Right renal pelvis (tissue), 4 donors: ENCODE measurements at places on chromosomes 12 and 14. TPM values are rescaled to one million over a fixed set of nuclear protein-coding genes. Genes with fewer than 3 reads are reported as not detected.

DNA sequence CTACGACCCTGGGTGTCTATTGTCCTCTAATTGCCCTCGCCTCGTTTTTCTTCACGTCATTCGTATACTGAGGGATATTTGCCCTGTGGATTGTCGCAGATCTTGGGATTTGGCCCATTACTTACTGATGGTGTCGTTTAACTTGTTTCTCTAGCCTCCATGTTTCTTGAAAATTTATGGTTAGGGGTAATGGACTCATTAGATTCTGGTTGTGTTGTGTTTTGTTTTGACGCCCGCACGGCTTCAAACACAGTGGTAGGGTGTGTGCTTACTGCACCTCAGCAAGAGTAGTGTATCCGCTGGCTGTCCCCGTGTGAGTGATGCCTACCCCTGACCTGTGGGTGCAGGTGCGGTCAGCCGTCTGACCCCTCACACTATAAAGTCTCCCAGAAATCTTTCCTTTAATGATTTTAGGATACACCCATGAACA, 874 bp upstream of the RNU6-8 start:
- DNase-seq: no peak

GRCh38 chr12:6494968-6495367, 1.1 kb downstream of the NCAPD2 start:
- DNase-seq: no peak

DNA sequence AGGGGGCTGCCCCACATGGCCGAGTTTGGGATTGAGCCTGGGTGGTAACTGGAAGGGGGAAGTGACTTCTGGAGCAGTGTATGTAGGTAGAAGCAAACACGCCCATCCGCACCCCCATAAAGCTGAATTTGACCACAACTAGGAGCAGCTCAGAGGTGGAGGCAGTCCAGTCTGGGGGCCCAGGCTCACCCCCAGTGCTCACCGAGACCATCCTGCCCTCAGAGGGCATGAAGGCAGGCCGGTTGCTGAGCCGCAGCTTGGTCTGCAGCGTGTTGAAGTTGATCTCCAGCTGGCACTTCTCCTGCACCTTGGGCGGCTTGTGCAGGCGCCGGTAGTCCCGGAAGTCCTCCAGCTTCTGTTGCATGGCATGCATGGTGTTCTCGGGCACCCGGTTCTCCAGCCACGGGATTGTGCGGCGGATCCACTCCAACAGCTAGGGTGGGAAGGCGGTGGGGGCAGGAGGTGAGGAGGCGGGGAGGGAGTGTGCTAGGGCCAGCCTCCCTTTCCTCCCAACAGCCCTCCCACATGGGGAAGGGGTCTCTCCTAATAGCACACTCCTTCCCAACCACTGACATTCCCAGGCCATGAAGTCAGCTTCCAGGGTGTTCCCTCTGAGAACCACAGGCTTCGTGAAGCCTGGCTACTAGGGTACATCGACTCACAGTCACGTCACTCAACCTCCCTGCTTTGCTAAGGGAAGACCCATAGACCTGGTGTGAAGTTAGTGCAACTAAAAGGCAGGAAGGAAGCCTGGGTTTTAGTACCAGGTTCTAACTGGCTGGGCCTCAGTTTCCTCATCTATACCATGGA, 87.0 kb downstream of the ACTN1 start:
- no peak for DNase-seq

DNA sequence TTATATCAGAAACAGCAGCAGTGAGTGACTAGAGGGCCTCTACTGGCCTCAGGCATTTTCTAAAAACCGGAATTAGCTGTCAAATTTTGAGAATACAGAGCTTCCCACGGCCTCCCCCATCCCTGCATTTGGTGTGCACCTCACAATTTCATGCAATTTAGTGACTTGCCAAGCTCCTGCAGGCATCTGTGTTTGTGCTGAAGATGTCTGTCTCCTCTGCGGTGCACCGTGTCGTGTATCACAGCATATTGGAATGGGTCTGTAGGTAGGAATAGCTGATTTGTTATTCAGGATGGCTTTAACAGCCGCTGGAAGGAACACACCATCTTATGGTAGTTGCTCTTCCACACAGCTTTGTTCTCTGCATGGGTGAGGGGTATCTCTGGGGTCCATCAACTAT, 140.3 kb downstream of the SSPN start:
- no peak for DNase-seq

DNA sequence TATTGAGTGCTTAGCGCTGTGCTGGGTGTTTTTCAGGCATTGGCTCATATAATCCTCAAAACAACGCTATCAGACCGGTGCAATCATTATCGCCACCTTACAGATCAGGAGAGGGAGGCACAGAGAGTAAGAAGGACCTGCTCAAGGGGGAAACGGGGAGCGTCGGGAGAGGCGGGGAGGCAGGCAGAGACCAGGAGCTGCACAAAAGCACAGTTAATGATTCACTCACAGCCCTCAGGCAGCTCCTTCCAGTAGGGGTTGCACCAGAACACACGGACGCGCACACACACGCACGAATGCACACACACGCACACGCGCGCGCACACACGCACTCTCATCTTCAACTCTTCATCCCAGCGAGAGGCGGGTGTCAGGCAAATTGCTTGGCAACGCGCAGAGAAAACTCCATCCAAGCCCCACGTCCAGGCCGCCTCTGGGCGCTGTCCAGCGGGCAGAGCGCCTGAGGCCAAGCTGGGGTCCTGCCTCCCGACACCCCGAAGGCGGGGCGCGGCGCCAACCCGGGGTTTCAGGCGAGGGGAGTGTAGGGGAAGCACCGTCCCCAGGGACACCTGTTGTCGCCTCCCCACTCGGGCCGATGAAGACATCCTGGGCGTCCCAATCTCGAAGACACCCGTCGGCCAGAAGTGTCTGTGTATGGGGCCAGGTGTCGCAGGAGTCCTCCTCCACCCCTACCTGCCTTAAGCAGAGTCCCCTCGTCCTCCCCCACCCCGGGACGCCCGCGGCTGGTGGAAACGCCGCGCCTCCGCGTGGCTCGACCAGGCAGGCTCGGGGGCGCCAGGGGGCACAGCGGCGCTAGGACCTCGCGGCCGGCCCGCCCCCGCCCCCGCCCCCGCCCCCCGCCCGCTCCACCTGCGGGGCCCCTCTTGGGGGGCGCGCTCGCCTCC, 35.5 kb upstream of the STON2 start:
- peak; percentile 52 for DNase-seq

DNA sequence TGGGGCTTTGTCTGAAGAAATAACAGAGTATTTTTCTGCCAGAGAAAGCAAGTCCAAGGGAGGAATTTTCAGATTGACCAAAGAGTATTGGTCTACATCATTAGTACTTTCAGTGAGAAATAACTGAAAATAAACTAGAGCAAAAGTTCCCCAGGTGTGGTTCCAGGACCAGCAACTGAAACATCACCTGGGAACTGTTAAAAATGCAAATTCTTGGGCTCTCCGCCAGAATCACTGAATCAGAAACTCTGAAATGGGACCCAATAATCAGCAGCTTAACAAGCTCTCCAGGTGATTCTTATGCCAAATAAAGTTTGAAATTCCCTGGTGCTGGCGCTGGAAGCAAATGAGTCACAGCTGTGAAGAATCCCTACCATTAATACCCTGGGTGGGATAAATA, 52.1 kb downstream of the EIF2S3B start:
- no peak for DNase-seq

- no peak for DNase-seq
Observed at GRCh38 chr12:105590571-105590970, 260.1 kb downstream of the C12orf75 start.

GRCh38 chr12:48883305-48884161, 17.9 kb upstream of the RND1 start:
- DNase-seq: no peak

DNA sequence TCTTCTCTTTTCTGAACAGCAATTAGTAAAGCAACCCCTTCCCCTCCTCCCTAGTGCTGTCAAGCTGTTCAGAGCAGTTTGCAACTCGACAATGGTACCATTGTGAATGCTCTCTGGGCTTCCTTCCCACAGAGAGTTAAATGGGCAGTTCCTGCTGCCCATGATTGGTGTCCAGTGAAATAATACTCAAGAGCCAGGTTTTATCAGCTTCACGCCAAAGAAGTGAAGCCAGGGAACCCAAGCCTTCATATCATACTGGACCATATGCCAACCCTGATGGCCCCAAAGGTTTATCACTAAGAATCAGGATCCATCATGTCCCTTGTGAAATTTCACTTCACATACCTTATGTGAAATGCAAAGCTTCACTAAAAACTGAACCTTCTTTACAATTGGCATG, 24.7 kb downstream of the INSM2 start:
- DNase-seq: no peak

GRCh38 chr12:108156717-108157116, 27.6 kb downstream of the WSCD2 start:
- no peak for DNase-seq

DNA sequence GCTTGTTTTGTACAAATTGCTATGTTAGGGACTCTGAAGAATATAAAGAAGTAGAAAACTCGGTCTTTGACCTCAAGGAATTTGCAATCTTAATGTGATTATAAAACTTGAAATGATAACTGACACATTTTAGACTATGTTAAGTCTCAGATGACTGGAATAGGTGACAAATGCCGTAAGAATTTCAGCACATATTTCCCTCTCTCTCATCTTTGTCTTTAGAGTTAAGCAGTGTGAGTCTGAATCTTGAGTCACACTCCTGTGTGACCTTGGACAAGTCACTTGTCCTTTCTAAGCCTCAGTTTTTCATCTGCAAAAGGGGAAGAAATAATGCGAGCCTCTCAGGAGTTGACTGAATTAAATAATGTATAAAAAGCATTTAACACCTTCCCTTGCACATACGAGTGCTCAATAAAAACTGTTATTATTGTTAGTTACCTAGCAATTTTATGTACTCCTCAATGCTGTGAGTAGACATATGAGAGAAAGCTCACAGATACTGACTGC, 103.7 kb downstream of the DYRK2 start:
- no peak for DNase-seq

The GPR137C gene
- 8.0 TPM for polyA plus RNA-seq

The TAS2R30 gene
- polyA plus RNA-seq: 0.16 TPM

The EML5 gene
- 2.0 TPM for polyA plus RNA-seq

The MAP1LC3B2 gene
- 11.1 TPM for polyA plus RNA-seq

The ST8SIA1 gene
- 5.8 TPM for polyA plus RNA-seq
